Renal cortex interstitium (tissue), 15 donors: ENCODE measurements at places on chromosomes 3 and 15. TPM values are rescaled to one million over a fixed set of nuclear protein-coding genes. Genes with fewer than 3 reads are reported as not detected.

DNA sequence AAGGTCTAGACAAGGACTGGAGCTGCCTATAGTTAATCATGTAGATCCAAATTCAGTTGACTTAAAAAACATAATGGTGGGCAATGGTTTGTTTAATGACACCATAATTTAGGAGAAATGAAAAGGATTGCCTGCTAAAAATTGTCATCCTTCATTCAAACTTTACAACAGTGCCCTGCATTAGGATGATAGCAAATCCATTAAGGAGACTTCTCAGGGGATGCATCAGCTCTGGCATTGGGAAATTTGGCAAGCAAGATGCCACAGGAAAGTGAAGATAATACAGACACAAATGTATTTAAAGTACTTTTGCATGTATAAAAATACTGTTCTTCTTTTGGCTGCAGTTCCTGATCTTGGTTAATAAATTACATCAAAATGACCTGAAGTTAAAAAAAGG, 93.1 kb upstream of the SKOR1 start:
- no peak for DNase-seq

DNA sequence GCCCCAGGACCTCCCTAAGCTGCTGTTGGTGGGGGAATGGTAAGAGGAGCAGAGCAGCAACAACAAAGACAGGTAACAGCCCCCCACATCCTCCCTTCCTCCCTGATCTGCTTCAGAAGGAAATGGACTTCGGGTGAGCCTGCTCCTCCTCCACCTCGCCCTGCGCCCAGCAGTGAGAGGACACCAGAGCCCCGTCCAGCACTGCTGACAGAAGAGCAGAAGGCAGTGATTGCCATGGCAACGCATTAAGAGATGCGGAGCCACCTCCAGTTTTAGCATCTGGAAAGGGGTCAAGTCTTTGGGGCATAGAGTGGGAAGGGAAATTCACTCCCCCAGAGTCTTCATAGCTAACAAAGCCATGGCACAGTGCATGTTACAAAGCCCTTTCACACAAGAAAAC, 77.6 kb upstream of the HRH1 start:
- no peak for DNase-seq

DNA sequence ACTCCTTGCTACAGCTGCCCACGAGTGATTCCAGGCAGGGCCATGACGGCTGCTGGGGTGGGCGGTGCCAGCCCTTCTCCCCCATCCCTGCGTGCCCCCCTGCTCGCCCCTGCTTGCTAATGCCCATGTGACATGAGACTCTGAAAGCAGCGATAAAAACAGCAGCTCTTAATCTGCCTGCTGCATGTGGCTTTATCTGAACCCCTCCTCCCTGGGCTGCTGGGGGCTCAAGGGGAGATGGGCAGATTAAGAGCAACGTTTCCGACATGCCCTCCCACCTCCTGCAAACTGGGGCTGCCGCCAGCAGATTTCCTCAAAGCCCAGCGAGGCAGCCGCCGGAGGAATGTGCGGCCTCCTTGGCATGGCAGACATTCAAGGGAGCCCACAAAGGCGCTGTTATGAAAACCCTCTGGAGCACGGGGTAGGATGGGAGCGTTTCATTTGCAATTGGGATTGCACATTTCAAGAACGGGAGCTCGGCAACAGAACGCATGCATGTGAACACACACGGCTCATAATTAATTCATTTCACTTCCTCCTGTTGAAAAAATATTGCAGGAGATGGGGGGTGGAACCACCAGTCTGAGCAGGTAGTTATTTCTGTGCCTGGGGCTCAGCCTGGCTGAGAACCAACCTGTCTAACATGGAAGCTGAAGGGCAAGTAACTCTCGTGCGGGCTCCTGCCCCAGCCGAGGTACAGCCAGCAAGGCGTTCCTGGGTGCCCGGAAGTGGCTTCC, 504.2 kb upstream of the PROK2 start:
- DNase-seq = no peak

Gene TIPIN
- polyA plus RNA-seq = 19.7 TPM
